ENCODE measurements at places on chromosomes 4 and X.

DNA sequence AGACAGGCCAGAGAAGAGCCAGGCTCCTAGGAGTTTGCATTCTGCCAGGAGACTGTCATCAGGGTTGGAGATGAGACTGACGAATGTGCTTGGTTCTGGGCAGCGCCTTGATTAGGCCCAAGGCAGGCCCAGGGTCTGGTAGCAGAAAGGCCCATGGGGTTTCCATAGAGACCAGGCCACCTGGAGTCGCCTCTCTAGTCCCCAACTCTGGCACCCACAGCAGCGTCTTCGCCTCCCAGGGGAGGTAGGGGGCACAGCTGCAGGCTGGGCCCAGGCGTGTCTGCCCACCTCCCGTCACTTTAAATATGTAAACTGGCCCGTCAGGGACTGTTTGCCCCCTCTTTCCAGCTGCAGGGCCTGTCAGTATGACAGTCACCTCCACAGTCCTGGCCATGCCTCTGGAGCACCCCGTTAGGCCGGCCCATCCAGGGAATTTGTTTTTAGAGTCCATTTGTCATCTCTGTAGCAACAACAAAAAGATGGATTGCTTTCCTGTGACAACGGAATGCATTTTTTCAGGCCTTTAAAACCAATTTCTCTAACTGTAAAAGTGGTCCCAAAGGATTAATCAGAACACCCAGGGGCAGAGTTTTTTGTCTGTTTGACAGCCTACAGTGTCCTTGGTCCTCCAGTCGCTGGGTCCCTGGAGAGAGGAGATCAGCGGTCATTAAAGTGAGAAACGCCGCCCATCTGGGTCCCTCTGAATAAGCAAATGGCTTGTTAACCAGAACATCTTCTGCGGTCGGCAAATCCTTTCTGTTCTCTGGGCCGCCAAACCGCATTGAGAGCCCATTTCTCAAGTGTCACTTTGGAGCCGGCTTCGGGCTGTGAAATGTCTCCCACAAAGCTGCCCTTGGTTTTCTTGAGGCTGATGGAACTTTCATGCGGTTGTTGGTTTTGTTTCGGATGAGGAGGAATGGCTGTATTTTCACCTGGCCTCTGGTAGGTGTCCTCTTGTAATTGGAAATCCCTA lies 153.0 kb upstream of the PSAPL1 start:
- DNase-seq, result no peak

GRCh38 chr4:146159384-146160058 lies 16.0 kb upstream of the LSM6 start:
- no peak for DNase-seq

DNA sequence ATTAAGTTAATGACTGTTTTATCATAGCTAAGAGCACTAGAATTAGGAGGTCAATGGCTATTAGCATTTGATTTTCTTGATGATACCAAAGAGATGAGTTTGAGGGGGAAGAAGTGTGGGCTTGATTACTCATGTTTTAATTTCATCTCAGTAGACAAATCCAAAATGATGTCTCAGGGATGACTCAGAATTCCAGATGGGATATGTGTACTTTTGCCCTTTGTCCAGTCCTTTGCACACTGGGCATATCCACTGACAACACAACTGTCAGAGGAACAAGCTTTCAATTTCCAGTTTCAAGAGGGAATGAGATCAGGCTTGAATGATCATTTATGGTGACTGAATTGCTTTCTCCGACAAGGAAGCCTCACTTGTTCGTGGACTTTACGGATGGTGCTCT lies 325.3 kb upstream of the FTHL17 start:
- DNase-seq, result no peak

GRCh38 chr4:41590591-41590990 lies 52.6 kb downstream of the LIMCH1 start:
- no peak for DNase-seq

GRCh38 chr4:113639326-113639725 lies 122.2 kb downstream of the CAMK2D start:
- DNase-seq, result no peak

DNA sequence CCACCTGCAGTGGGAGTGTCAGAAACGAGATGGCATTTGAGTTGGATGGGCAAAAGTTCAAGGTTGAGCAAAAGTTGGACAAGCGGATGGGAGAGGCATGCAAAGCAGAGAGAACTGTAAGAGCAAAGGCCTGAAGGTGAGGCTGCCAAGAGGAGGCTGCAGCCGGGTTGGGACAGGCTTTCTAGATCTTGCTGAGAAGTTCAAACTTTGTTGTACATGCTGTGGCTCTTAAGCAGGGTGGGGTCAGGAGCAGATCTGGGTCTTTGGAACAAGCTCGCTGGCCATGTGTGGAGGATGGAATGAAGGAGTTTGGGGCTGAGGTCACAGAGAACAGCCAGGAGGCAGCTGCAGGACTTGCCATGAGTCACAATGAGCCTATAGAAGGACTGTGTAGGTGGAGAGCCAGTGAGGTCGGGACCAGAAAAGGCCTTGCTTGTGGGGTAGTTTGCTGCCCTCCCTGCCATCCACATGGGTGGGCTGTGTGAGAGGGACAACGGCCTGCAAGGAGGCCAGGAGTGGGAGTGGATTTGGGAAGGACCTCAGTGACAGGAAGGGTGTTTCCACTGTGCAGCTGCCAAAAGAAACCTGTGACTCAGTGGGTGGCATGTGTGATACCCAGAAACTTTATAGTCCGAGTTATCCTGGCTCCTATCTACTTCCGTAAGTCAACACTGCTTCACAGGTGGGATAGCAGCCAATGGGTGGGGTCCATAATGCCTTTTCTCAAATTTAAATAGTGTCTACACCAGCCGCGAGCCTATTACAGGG lies 210.4 kb downstream of the MID1IP1 start:
- DNase-seq, result no peak

DNA sequence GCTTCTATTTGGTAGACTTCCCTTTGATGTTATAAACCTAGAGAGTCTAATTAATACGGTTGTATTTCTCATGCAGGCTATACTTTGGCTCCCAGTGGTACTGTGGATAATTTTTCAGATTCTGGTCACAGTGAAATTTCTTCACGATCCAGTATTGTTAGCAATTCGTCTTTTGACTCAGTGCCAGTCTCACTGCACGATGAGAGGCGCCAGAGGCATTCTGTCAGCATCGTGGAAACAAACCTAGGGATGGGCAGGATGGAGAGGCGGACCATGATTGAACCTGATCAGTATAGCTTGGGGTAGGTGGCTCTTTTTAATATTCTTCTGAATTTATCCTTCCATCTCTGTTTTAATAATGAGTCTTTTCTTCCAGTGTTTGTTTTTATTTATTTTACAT lies 249.7 kb downstream of the RAPGEF2 start:
- DNase-seq, result no peak

DNA sequence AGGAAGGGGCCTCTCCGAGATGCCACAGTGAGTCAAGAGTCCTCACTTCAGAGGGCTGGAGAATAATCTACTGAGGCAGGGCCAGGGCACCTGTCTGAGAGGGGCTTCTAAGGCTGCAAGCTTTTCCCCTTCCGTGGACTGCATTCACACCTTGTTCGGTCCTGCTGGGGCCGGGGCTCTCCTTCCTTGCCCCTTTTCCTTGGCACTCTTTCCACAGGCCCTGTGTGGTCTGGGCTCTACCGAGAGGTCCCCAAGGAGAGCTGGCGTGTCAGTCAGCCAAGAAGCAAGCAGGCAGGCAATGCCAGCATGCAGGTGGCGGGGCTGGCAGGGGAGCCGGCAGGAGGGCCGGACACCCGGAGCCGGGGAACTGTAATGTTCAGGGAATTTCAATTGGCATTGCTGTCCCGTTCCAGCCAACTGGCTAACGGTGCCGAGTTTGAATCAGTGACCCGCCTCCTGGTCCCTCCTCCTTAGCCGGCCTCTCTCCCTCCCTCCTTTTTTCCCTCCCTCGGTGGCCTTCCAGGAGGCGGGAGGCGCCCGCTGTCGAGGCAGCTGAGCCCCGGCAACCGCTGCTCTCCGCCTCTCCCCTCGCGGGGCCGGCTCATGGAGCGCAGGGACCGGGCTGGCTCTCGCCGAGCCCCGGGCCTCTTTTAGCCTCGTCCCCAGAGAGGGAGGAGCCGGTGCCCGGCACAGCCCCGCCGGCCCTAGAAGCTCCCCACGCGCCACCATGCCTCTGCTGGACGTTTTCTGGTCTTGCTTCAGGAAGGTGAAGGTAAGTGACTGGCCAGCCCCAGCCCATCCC lies at the start of gene STARD8:
STARD8 (plus strand) TSS at position 511 of the 802 bp plus-strand sequence; CDS start at position 728, 217 bp downstream.
- no peak for DNase-seq

- DNase-seq, result peak; percentile 52
Observed at GRCh38 chr4:38785901-38786402, 3.2 kb upstream of the TLR10 start.

DNA sequence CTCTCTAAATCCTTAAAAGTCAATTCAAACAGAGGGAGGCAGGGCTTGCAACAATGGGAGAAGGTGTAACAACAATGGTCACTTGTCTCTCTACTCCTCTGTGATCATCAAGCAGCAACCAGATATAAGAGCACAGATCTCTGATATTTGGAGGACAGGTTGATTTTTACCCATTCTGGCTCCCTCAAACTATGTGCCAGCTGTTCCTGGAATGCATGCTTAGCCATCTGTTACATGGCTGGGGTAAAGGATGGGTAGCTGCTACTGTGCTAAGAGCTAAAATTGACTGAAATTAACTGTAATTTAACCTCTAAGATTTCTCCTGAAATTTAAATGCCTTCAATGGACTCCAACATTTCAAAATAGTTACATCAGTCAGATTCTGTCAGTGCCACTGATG lies 1459.9 kb downstream of the PCDH7 start:
- no peak for DNase-seq

- no peak for DNase-seq
Observed at GRCh38 chr4:184234155-184234554, 16.5 kb upstream of the ENPP6 start.

GRCh38 chr4:76386566-76387305 lies 34.2 kb downstream of the CCDC158 start:
- no peak for DNase-seq

GRCh38 chr4:172546782-172547181 lies 621.8 kb upstream of the GALNT7 start:
- DNase-seq, result no peak

Measured in GM13977 (cell line).